ENCODE measurements at places on chromosomes 5 and 9.
A peak's percentile ranks its signal among the peaks of the same experiment; 100 is the strongest.

DNA sequence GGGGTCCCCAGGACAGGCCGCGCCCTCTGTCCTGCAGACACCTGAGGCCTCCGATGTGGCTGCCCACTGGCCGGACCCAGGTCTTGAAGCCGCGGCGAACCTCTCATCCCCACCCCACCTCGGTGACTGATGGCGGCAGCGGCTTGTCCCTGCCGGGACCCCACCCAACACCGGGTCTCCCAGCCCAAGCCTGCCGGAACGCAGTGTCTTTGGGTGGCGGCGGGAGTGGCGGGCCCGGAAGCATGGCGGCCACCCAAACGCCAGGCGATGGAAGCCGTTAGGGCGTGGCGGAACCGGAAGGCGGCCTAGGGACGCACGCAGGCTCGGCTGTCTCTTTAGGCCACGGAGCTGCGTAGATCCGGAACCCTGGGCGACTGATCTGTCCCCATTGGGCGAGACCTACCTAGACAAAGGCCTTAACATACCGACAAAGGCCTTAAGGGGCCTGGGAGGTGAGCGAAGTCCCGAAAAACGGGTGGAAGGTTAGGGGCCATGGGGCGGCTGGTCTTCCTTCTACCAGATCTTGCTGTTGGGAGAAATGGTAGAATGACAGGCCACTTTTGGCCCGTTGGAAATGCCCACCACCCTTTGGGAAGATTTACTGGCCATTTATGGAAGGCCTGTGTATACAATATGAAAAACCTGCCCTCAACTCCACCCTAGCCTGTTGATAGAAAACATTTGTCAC, 94.6 kb upstream of the SMC2 start:
- no peak for DNase-seq

GRCh38 chr9:81071108-81071507, 618.2 kb downstream of the TLE1 start:
- DNase-seq: no peak

- no peak for DNase-seq
Observed at GRCh38 chr5:83919071-83920041, 198.7 kb upstream of the HAPLN1 start.

DNA sequence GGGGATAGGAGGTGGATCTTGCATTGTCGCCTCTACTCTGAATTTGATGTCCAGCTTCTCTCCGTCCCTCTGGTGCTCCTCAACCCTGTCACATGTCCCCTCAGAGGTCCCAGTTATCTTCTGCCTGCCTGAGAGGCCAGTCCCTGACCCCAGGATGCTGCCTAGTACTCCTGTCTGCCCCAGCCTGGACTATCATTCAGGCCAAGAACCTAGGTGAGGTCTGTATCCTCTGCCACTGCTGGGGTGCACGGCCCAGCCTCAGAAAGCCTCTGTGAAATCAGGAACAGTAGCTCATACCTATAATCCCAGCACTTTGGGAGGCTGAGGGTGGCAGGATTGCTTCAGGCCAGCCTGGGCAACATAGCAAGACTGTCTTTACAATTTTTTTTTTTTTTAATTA, 8.6 kb downstream of the SPINK4 start:
- DNase-seq: no peak

DNA sequence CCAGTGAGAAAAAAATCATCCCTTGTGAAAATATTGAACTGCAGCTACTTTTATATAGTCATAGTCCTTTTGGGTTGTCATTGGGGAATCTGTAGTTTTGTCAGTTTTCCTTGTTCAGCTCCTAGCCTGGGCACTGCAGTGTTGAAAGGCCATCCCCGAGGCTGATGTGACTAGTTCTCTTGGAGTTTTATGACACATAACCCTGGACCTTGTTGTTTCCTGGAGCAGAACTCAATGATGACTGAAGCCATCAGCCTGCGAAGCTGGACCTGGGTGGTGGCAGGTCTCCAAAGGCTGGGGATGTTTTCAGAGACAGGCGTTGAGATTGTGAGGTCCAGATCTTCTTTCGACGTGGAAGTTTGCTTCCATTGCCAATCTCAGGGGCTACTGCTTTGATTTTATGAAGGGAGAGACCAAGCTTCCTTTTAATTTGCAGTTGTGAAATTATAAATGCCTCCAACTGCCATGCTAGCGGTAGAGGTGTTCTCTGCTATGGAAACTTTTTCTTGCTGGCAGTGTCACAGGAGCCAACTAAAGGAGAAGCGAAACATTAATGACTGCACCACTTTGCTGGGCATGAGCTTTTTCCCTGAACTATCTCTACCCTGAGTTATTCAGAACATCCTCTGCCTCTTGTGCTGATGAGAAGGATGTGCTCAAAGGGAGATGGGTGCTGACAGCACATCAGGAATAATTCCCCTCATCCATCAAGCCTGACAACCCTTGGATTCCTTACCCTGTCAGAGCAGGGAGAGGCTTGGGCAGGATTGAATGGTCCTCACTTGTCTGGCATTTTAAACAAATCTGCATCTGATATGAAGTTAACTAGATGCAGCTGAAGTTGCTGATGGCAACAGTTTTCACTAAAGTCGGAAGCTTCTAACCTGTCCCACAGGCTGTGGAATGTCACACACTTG, 209.6 kb downstream of the MAST4 start:
- DNase-seq: no peak

DNA sequence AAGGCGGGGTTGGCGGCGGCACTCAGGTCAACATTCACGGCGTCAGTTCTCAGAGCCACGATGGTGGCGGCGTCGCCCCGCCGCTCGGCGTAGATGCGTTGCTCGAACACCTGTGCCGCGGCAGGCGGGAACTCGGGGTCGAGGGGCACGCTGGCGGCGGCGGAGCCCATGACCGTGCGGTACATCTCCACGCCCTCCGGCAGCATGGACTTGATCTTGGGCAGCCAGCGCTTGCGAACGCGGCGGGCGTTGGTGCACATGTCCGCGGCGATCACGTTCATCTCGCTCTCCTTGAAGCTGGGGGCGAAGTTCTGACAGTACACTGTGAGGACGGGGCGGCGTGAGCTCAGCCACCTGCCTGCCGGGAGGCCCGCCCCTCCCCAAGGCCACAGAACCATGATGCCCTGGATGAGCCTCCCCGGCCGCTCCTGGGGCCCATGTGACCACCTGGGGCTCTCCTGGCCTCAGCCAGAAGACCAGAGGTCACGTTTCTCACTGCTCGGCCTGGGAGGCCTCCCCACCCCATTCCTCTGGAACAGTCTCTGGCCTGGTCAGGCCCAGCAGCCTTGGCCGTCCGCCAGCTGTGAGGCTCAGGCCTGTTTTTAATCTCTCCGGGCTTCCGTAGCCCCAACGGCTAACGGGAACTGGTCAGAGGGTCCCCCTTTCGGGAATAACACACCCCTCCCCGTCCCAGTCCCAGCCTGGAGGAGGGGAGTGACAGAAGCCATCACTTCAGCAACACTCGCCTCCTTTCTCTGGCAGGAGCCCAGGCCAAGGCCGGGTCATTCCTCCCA, 50.7 kb upstream of the UBAC1 start:
- no peak for DNase-seq

- peak; percentile 62 for DNase-seq
Observed at GRCh38 chr9:136565086-136565714, 19.4 kb upstream of the NOTCH1 start.

DNA sequence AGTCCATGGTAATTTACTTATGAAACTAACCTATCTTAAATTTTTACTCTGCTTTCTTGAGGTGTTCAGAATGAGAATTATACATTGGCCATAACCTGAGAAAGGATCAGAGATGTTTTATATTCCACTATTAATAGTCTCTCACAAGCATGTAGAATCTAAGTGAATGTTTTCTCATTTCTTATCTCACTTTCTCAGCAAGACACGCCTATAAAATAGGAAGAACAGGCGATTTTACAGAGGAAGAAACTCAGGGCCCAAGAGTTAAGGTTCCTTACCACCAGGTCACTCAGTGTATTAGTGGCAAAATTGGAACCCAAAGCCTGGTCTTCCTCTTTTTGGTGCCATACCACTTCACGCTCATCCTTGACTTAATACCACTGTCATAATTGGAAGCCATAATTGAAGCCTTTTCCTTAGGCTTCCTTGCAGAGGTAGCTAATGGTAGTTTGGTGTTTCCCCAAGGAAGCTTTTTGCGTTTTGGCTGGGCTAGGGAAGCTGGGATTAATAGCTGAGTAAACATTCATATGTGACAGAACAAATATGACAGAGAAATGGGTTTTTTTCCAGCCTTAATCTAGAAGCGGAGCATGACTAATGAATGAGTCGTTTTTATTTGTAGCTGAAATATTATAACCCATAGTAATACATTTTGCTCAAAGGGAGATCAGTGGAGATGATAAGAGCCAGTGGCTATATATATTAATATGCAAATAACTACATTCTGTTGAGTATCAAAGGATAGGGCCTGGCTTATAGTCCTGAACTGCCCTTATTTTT, 16.9 kb downstream of the HMGXB3 start:
- DNase-seq: no peak

GRCh38 chr5:142219146-142219545, 105.7 kb downstream of the SPRY4 start:
- DNase-seq: no peak

DNA sequence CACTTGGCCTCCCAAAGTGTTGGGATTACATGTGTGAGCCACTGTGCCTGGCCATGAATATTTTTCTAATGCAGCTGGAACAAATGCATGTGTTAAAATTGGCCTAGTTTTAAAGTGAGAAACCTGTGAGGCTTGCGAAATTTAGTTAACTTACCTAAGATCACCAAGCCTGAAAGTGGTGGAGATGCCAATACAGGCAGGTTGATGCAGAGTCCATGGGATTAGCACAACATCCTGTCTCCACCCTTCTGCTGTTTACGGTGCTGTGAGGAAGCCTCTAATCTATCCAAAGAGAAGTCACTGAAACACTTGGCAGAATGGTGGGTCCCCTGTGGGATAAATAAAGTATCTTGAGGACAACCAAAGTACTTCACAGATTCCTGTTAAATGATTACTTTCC, 98.2 kb downstream of the PCSK5 start:
- no peak for DNase-seq

GRCh38 chr9:114059047-114059803, 18.9 kb downstream of the AMBP start:
- no peak for DNase-seq

DNA sequence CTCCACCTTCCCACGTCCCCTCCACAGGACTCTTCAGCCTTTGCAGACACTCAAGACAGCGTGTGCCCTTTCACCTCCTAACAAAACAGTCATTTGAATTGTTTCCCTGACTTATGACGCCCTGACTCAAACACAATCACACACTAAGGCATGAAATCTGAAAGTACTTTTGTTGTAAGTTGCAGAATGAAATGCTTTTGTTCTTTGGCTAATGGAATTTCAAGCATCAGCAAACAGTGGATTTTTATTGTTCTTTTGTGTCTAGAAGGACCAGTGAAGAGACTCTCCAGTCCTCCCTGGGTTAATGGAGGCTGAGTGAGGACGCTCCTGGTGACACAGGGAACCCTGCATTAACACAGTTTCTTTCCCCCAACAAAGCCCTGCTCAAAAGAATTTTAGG, 380.1 kb downstream of the CTNND2 start:
- peak; percentile 34 for DNase-seq

DNA sequence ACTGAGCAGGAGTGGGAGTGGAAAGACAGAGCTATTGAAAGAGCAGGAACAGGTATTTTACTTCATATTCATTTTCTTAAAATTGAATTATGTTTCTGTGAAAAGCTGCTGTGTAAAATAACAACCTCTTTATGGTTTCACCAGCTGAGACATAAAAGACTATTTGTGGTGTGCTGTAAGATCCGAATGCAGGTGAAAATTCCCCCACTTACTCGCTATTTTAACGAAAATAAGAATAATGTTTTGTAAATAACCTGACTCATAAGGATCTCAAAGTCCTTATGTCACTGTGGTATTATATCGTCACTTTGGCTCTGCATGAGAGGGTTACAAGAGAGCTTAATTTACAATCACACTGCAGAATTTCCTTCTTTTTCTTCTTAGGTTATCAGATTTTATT, 65.3 kb upstream of the NFIB start:
- DNase-seq: no peak

- no peak for DNase-seq
Observed at GRCh38 chr9:137293094-137293481, 9.0 kb downstream of the NRARP start.

DNA sequence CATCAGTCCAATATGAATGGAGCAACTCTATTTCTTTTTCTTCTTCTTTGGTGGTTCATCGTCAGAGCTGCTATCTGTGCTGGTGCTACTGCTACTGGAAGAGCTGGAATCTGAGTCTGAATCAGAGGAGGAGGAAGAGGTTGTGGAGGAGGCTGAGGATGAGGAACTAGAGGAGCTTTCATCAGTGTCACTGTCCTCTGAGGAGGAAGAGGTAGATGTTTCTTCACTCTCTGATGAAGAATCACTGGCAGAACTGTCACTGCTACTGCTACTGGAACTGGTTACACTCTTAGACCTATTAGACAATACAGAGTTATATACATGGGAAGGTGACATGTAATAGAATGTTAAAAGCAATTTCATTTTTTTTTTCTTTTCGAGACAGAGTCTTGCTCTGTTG, 27.8 kb downstream of the ZCCHC10 start:
- no peak for DNase-seq

DNA sequence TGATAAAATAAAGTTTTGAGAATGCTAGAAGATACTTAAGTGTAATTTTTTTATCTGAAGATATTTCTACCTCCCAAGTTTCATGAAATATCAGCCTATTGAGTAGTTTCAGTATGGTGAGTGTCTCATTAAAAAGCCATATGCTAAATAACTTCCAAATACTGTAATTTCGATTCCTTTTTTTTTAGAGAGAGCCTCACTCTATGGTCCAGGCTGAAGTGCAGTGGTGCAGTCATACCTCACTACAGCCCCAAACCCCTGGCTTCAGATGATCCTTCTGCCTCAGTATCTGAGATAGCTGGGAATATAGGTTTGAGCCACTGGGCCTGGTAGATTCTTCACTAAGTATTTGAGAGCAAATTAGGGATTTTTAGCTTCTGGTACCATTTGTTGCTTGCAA, 24.5 kb downstream of the CDC42SE2 start:
- DNase-seq: no peak

GRCh38 chr9:98022447-98022846, 34.1 kb upstream of the NANS start:
- DNase-seq: no peak

DNA sequence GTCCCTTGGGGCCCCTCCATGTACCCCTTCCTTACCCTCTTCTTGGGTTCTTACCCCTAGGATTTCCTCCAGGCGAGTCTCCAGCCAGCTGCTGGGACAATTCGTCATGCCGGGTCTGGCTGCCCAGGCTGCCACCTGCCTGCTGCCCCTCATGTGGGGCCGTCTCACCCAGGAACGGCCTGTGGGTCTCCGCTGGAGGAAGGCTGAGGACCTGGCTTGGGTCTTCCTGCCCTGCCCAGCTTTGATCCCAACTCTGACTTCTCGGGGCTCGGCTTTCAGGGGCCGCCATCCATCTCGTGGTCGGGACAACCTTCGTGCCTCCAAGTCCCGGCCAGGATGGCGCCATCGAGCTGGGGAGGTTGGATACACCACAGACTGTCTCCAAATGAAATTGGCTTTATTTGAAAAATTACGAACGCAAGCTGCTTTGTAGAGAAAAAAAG, 38.1 kb downstream of the HMCN2 start:
- DNase-seq: no peak

GRCh38 chr9:71897577-71897976, 13.4 kb downstream of the ABHD17B start:
- no peak for DNase-seq

Measured in spinal cord (tissue), 10 donors.